ENCODE measurements at places on chromosomes 2 and 18.

- DNase-seq: no peak
Observed at GRCh38 chr2:171939743-171940071, 17.4 kb downstream of the HAT1 start.

- no peak for DNase-seq
Observed at GRCh38 chr2:151525821-151526373, 116.2 kb downstream of the RIF1 start.

GRCh38 chr2:42456126-42456839 is 37.5 kb downstream of the KCNG3 start:
- DNase-seq: no peak

DNA sequence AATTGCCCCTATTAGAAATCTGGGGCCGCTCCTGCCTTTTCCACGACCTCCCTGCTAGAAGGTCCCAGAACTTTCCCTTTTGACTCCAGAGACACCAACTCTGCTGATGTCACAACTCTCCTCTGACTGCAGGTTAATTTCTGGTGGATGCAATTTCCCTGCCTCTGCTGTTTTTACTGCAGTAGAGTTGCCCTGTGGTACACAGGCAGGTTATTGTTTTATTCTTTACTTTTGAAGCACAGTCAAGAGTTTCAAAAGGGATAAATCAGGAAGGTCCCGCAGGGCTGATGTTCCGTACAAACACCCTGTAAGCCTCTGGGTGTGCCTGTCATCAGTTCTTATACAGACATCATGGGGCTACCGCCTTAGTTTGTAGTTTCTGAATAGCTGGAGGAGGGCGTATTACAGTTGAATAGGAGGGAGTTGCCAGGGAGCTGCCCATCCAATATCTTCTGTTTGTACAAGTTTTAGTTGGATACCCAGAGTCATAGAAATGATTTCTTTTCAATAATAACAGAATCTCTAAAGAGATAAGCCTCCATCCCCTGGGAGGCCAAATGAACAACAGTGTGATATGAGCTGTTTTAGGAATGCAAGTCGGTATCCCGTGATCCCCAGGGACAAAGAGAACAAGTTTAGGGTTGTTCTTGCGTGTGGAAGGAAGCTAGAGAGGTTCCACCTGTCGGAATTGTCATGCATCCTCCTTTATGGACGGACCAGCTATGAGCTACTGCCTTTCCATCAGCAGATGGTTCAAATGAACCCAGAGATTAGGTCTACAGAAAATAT is 108.4 kb upstream of the COPS8 start:
- DNase-seq: no peak

DNA sequence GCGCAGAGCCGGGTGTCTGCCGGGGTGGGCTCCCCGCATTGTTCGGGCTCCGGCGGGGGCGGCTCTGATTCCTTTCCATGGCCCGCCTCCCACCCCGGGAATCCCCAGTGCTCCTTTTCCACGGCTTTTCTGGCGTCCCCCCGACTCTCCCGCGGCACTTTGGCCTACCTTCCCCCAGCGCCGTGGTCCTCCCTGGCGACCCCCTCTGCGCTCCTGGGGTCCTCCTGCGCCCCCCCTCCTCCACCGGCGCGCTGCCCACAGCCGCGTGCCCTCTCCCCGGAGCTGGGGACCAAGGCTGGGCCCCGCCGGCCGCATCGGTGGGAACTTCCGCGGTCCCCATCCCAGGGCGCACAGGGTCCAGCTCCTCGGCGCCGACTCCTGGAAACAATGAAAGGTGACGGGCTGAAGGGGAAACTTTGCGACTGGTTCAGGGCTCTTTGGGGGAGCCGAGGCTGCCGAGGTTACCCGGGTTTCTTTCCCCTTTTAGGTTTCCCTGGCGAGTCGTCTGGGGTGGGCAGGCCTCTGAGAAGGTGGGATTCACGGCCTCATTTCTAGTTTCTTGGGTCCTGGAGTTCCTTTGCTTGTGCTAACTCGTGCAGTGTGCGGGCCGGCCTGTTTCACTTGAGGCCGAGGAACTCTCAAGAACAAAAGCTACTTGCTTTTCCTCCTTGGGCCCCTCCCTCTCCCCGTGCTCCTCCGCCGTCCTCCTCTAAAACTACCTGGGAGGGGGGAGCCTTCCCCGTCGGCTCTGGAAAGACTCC is 2.2 kb downstream of the TGIF1 start:
- peak; percentile 80 for DNase-seq

All from breast epithelium (tissue), 4 donors.